HFFc6 (cell line): ENCODE measurements at places on chromosomes 1 and 21. TPM values are rescaled to one million over a fixed set of nuclear protein-coding genes. Genes with fewer than 3 reads are reported as not detected.

DNA sequence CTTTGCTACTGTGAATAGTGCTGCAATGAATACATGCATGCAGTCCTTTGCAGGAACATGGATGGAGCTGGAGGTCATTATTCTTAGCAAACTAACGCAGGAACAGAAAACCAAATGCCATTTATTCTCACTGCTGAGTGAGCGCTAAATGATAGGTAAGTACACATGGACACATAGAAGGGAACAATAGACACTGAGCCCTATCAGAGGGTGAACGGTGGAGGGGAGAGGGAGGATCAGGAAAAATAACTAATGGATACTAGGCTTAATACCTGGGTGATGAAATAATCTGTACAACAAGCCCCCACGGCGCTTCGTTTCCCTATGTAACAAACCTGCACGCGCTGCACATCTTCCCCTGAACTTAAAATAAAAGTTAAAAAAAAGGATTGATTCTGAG, 8.9 kb downstream of the NIBAN1 start:
- no peak for DNase-seq

The SELP gene
- total RNA-seq, result not detected in 3 replicates

- DNase-seq, result no peak
Observed at GRCh38 chr21:34949499-34949898, 99.6 kb downstream of the RUNX1 start.

The S100A7 gene
- total RNA-seq, result not detected in 3 replicates

The RGS1 gene
- total RNA-seq, result not detected in 3 replicates

- DNase-seq, result no peak
Observed at GRCh38 chr1:109902204-109902985, 8.3 kb upstream of the CSF1 start.

- no peak for DNase-seq
Observed at GRCh38 chr21:27761623-27762022, 794.7 kb upstream of the ADAMTS5 start.

DNA sequence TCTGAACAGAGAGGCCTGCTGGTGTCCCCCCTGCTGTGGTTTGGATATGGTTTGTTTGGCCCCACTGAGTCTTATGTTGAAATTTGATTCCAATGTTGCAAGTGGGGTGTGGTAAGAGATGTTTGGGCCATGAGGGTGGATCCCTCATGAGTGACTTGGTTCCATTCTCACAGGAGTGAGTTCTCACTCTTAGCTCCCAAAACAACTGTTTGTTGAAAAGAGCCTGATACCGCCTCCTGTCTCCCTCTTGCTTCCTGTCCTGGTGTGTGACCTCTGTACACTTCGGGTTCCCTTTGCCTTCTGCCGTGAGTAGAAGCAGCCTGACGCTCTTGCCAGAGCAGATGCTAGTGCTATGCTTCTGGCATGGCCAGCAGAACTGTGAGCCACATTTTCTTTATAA, 60.5 kb downstream of the C21orf91 start:
- DNase-seq, result no peak

DNA sequence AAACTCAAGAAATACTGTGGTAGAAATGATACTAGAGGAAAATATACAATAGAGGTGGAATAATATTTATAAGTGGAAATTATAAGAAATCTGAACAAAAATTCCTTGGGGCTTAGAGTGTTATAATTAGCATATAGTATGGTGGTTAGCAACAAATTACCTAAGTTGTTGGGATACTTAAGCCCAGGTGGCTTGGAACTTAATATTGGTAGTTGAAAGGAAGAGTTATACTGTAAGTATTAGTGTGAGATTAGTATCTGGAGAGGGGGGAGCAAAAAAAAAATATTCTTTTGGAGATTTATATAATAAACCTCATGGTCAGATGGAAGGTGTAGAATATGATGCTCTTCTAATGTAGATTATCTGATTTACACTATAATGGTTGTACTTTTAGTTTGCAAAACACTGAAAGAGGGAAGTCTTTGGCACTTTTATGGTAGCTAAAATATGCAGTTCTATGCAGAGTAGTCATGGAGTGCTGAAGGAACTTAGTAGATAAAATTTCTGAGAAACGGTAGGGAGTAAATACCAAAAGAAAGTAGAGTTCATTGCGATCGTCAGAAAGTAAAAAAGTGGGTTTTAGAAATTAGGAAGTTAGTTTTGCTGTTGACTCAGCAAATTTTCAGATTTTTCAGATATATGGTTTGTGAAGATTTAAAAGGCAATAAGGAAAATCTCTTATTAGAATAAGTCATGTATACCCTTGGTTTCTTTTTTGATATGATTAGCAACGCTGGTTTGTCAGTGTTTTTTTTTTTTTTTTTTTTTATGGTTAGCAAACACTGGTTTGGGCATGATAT, 45.7 kb downstream of the MTF2 start:
- DNase-seq, result no peak

- peak; percentile 34 for DNase-seq
Observed at GRCh38 chr1:83996621-83997020, 2.3 kb downstream of the TTLL7 start.

The FAM151A gene
- total RNA-seq, result not detected in 2 replicates

GRCh38 chr1:53327182-53327913, 522 bp downstream of the LRP8 start:
- peak; percentile 19 for DNase-seq

- DNase-seq, result peak; percentile 96
Observed at GRCh38 chr1:185719021-185719420, 15.2 kb upstream of the HMCN1 start.

- DNase-seq, result no peak
Observed at GRCh38 chr1:42767510-42768000, 506 bp downstream of the C1orf50 start.

DNA sequence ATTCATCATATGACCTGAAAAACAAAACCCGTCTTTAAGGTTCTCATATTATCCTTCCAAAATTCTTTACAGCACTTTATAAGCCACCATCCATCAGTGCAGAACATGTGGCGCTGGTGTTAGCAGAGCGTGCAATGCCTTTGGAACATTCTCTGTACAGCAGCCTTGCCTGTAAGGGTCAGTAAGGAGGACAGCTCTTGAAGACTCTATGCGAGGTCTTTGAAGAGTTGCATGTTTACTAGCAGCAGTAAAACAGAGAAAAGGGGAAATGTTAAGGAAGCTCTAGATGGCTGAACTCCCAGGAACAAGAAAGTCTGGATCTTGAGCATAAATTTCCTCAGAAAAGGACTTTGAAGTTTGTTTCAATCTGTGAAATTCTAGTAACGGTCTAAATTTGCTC, 365.6 kb downstream of the DUSP10 start:
- DNase-seq, result no peak

DNA sequence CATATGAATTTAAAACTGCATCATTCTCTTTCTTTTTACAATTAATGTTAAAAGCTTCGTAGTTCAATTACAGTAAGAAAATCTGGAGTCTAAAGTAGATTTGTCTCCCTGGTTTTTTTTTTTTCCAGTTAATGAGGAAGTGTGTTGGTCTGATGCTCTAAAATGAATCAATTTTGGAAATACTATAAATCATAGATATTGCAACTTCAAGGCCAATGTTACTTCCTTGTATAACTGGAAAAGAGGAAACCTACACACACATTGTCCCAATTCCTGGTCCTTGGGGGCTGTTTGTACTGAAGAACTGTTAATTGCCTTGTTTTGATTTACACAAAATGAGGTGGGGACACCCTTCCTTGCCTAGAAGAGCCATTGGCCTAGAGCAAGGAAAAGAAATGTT, 107.2 kb downstream of the RGS2 start:
- no peak for DNase-seq

DNA sequence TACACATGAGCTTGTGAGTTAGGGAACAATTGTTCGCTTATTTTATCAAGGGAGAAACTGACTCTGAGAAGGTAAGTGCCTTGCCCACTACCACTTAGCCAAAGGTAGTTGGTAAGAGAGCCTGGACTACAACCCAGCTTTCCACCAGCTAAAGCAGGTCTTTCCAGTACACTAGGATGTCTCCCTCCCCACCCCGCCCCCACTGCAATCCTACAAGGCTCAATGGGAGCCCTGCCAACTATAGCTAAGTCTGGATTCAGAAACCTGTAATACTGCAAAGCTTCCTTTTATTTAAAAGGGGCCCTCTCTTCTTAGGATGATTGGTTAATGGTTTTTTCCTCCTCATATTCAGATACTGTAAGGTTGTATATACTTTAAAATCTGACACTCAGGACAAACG, 102.0 kb upstream of the C8B start:
- no peak for DNase-seq

The SYPL2 gene
- total RNA-seq, result 20.9 to 37.5 TPM (median 21.8 TPM) in 3 replicates

The ACOT11 gene
- 2.7 and 4.1 TPM in 2 replicates for total RNA-seq

The TMEM82 gene
- not detected in 3 replicates for total RNA-seq

DNA sequence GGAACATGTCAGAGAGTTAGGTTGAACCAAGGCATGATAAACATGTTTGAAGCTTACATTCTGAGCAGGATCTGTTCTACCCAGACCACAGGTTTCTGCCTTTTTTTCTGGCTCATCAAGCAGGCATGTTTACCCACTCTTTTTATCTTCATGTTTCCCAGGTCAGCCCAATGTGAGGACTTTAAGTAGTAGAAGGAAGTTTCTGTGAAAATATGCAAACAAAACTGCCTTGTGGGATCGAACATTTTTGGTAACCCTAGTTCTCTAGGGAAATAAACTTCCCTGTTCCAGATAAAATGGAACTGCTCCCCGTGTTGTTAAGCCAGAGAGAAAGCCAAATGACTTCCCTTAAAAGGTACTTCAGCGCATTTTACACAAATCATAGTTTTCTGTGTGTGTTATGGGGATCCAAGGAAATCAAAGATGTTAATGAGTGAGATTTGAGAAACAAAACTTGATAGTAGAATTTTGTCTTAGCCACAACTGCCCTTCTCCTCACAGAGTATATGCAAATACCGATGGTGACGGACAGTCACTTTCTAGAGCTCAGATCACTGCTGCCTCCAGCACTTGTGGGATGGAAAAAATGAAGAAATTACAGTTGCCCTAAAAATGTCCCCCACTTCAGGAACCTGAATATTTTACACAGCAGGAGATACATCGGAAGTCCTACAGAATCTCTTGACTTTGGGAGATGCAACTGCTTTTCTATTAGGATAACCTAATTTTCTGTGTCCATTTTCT, 765 bp upstream of the HIPK1 start:
- DNase-seq, result no peak

GRCh38 chr1:60149251-60149650, 75.7 kb upstream of the C1orf87 start:
- no peak for DNase-seq

- DNase-seq, result no peak
Observed at GRCh38 chr1:4771721-4772120, 117.3 kb downstream of the AJAP1 start.

DNA sequence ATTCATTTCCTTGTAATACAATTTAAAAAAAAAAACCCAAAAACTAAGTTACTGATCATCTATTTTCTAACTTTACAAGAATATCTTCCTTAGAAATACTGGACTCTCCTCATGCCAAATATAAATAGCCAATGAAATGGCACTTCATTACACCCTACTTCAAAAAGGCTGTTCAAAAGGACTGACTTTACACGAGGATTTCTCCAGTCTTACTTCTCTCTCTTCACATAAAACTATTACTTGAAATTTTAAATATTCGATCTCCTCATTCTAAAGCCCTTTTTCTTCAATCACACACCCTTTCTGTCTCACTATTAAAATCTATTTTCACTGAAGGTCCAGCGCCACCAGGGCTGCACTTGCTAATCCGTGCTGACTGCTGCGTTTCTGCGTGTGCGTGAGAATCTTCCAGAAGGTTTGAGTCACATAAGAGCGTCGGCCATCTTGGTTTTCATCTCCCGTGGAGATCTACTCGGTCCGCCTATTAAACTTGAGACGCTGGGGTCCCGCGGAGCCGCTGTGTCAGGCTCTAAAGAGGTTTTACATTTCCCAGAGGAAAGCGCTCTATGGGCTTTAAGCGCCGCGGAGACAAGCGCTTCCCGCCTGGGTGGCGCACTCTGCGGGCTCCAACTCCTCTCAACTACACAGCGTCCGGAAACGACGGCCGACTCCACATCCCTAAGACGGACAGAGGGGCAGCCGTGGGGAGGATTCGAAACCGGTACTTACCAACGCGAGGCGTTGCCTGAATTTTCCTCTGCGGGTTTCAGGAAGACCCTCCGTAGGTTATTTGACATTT, 631 bp downstream of the LRIF1 start:
- DNase-seq, result peak; percentile 81

- DNase-seq, result no peak
Observed at GRCh38 chr1:35340519-35340918, 72.0 kb downstream of the ZMYM4 start.

GRCh38 chr1:229869687-229870086, 197.4 kb upstream of the GALNT2 start:
- DNase-seq, result no peak

DNA sequence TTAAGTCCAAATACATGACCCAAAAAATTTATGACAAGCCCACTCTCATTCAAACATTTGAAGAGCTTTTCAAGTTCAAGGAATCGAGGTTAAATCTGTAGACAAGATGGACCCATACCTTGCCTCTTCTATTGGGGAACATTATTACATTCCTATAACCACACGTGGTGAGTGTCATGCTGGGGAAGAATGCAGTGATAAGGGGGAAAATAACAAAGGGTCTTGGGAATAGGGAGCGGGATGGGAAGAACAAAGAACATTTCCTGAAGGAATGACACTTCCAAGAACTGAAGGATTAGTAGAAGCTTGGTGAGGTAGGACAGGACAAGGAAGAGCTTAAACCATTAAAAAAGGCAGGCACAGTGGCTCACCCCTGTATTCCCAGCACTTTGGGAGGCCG, 18.8 kb downstream of the PDZK1 start:
- DNase-seq, result no peak

GRCh38 chr1:36099681-36100341, 11.1 kb downstream of the ADPRS start:
- peak; percentile 58 for DNase-seq

The NADK gene
- 56.8 to 66.2 TPM (median 61.8 TPM) in 3 replicates for total RNA-seq

DNA sequence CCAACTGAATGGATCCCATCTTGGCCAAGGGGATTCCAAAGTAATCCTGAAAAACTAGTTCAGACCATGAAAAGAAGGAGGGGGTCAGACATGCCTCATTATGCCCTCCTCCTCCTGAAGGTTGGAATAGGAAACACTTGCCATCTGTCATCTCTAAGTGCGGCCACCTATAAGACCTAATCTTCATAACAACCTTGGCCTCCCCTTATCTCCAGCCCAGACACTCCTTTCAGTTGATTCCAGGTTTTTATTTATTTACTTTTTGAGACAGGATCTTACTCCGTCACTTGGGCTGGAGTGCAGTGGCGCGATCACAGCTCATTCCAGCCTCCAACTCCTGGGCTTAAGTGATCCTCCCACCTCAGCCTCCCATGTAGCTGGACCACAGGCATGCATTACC, 19.7 kb downstream of the SNAP47 start:
- no peak for DNase-seq

The CCDC17 gene
- 0.35 to 0.36 TPM (median 0.36 TPM) in 3 replicates for total RNA-seq

The NUAK2 gene
- 6.0 to 8.2 TPM (median 6.0 TPM) in 3 replicates for total RNA-seq

- DNase-seq, result peak; percentile 53
Observed at GRCh38 chr1:185917646-185918045, 183.5 kb downstream of the HMCN1 start.
